ENCODE measurements at places on chromosomes 1 and 21.

- no peak for DNase-seq
These were observed 13.2 kb downstream of the PLPP3 start for GRCh38 chr1:56566061-56566744.

DNA sequence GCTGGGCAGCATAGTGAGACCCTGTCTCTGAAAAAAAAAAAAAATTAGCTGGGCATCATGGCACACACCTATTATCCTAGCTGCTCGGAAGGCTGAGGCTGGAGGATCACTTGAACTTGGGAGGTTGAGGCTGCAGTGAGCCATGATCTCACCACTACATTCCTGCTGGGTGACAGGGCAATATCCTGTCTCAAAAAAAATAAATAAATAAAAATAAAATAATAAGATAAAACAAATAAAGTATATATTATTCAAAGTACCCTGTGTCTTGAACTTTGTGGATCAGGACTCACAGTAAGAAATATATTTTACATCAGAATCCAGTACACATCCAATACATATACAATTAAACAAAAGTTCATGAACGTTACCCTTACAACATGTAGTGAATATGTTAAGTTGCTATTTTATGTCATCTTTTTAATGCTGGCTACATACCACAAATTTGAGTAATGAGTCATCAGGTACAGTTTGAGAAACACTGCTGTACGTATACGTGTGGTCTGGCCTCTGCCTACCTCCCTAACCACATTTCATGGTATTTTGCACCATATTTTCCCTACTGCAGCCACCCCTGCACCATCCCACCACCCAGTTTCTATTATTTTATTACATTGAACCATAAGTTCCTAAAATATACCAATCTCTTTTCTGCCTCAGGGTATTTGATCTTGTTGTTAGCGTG, 4.4 kb downstream of the NME7 start:
- DNase-seq: no peak

GRCh38 chr21:39924577-39925308, 57.5 kb downstream of the PCP4 start:
- no peak for DNase-seq

DNA sequence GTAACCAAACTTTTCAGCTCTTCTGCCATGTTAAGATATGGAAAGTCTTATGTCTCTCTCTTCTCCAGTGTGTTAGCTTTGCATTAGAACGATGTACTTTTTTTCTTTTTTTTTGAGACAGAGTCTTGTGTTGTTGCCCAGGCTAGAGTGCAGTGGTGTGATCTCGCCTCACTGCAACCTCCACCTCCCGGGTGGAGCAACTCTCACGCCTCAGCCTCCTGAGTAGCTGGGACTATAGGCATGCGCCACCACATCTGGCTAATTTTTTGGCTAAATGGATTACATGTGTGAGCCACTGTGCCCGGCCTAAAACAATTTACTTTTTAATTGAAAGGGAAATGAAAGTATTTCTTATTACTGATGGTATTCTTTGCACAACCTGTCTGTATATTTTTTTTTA, 35.8 kb downstream of the SPEN start:
- no peak for DNase-seq

DNA sequence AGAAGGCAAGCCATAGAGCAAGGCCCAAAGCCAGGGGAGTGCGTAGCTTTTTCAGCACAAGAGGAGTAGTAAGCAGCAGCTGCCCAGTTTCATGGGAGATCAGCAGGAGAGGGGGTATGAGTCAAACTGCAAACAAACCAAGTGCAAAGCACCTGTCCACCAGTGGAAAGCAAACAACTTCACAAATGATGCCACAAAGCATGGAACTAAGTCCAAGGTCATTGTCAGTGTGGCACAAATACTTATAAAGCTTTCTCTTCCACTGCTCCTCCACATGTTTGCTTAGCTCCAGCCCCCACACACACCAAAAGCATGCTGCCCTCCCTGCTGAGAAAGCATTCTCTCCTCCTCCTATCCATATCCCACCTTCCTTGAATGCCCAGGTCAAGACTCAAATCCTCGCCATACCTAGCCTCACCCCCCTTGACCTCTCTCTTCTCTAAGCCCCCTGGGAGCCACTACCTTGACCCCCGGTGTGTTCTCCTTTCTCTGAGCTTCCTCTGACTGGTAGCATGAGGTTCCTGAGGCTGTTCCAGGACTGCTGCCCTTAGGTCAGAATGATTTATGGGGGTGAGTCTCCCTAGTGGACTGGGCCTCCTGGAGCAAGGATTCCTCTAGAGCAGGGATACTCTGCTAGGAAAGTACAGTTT, 70.4 kb downstream of the DMAP1 start:
- DNase-seq: no peak

- no peak for DNase-seq
These were observed 28.1 kb downstream of the TSHB start for GRCh38 chr1:115057661-115058254.

DNA sequence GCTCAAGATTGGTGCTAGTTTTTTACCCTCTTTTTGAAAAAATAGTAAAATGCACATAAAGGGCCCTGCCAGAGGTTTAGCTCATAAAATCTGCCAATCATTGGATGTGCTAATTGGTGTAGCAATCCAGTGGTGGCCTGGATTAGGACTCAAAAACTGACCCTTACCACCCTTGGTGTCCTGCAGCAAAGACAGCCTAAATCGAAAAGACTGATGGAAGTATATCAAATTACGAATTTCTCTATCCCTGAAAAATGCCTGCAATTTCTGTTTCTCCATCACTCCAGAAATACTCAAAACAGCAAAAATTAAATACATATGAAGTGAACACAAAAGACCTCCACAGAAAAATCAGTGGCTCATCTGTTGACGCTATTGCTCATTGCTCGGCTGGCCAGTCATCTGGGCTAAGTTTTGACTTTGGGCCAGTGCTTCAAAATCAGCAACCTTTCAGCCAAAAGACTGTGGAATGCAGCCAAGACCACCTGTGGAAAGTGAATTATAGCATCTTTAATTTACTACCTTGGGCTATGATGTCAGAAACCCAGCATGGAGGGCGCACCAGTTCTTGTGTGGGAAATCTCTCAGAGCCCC, 30.0 kb downstream of the WLS start:
- DNase-seq: no peak

DNA sequence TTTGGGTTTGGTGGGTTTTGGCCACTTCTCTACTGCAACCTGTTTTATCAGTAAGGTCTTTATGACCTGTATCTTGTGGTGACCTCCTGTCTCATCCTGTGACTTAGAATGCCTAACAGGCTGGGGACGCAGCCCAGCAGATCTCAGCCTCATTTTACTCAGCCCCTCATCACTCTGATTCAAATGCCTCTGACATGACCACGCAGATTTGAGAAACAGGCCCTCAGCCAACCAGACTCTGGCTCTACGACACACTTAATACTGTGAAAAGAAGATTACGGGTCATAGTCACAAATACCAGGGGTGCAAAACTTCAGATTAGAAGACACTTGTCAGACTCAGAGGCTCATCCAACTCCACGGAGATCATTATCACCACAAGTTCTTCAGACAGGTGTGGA, 28.3 kb upstream of the KIF26B start:
- no peak for DNase-seq

GRCh38 chr1:192943108-192943507, 116.1 kb downstream of the UCHL5 start:
- DNase-seq: no peak

DNA sequence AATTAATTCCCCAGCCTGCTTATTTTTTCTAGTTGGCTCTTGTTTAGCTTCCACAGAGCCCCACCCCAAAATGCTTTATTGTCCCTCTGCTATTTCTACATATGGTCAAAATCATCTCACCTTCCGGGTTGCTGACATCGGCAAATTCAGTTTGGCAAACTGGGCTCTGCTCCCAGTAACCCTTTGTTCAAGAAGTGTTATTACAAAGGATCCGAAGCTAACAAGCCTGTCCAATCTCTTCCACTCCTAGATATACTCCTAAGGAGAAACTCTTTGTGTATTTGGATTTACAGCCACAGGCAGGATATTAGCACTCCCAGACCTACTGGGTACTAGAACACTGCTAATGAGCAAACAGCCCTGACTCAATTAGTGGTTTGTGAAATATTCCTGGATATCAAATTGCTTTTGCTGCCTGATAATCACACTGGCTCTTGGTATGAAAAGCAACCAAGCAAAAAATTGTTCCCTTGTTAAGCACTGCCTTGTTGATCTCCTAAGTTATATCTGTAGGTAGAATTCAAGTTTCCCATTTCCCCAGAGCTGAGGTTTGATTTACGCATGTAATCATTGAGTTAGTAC, 4.0 kb downstream of the JUN start:
- no peak for DNase-seq

DNA sequence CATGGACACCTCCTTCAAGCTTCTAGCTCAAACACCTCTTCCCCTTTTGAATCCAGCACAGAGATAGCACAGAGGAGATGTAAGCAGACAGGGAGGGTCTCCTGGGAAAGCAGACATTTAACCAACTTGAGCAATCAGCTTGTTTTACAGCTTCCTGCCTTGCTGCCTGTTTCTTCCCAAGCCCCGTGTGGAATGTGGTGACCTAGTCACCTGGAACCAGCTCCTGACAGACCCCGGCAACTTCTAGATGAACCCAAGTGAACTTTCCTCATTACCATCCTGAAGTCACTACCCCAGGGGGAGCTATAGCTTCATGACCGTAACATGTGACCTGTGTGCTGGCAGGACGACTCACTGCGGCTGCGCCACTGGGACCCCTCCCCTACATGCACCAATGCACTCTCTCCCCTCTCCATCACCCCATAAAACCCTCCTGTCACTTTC, 24.1 kb upstream of the TTF2 start:
- DNase-seq: no peak

DNA sequence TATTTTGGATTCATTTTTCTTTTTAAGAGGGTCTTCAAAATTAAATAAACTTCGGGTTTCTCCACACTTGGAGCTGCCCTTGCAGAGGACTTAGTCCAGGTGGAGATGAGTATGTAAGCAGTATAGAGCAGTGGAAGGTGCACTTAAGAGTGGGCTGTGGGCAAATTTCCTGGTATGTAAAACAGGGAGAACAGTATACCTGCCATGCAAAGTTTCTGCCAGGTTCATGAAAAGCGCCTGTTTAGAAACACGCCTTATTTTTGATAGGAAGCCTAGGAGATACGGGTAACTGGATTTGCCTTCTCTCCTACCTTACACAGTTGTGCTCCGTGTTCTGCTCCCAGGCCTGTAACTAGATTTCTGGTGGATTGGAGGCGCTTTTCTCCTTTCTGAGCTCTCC, 1.2 kb downstream of the KDM4A start:
- no peak for DNase-seq

DNA sequence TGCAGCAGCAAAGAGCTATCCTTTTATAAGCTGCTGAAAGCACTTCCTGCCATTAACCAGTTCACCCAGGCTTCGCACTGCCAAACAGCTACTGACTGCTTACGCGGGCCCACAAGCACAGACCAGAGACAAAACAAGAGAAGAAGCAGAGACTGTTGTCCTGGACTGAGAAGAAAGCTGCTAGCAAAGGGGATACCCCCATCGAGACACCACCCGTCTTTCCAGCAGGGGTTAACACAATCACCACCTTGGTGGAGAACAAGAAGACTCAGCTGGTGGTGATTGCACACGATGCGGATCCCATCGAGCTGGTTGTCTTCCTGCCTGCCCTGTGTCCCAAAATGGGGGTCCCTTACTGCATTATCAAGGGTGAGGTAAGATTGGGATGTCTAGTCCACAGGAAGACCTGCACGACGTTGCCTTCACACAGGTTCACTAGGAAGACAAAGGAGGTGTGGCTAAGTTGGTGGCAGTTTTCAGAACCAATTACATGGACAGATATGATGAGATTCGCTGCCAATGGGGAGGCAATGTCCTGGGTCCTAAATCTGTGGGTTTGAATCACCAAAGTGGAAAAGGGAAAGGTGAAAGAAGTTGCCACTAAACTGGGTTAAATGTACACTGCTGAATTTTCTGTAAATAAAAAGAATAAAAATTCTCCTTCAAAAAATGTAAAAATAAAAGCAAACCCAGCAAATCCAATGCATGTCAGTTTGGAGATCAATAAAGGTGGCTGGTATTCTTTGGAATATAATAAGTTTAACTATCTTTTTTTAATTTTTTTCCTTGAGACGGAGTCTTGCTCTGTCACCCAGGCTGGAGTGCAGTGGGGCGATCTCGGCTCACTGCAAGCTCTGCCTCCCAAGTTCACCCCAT, 1.2 kb downstream of the FMO5 start:
- no peak for DNase-seq

- DNase-seq: no peak
These were observed 136.8 kb upstream of the FMN2 start for GRCh38 chr1:239954836-239955235.

- no peak for DNase-seq
These were observed 52.9 kb downstream of the NFIA start for GRCh38 chr1:61135291-61135690.

- no peak for DNase-seq
These were observed 1276.1 kb downstream of the KCNT2 start for GRCh38 chr1:195332102-195332501.

DNA sequence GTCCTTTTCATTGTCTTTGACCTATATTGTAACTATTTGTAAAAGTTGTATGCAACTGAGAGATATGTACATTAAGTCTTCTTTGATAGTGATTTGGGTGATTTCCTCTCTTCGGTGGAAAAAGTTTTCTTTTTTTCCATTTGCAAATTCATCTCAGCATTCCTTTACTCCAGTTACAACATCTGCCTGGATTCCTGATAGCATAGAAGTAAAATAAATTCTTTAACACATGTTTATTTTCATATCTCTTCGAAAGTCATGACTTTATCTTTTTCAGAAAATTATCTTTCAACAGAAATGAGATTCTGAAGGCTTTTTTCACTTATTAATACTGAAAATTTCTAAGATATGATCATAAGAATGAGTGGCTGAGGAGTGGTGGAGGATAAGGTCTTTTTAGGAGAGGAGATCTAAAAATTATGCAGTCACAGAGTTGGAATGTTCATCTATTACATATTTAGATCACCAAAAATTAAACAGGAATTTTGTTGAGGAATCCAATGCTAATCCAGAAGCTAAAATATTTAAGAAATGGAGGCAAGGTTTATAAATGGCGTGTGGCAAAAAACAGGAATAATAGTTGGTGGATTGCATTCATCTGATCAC, 400.5 kb downstream of the KCNT2 start:
- DNase-seq: no peak

GRCh38 chr1:190494451-190494850, 16.8 kb upstream of the BRINP3 start:
- no peak for DNase-seq

DNA sequence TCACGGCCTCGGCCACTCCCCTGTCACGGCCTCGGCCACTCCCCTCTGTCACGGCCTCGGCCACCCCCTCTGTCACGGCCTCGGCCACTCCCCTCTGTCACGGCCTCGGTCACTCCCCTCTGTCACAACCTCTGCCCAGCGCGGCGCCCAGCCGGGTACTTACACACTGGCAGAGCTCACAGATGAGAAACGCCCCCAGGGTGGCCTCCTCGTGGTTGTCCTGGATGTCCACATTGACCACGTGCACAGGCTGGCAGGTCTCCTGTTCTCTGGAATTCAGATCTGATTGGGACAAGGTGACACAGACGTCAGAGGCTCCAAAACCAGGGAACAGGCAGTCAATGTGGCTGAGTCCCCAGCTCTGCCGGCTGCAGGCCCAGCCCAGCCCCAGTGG, 3.3 kb upstream of the TMEM240 start:
- DNase-seq: no peak

Measured in T-helper 17 cell (primary cell).